ENCODE measurements at places on chromosomes 5 and 9. TPM values are rescaled to one million over a fixed set of nuclear protein-coding genes. Genes with fewer than 3 reads are reported as not detected.

Gene GRXCR2
- total RNA-seq, result not detected

Gene FBN2
- total RNA-seq, result 0.13 TPM

Gene TNFSF8
- total RNA-seq, result not detected

Gene CCDC180
- total RNA-seq, result 0.51 TPM

Gene BTNL8
- total RNA-seq, result 0.13 TPM

Gene RAB3C
- 0.38 TPM for total RNA-seq

Gene NME5
- 1.9 TPM for total RNA-seq

Gene SMIM33
- under 0.01 TPM for total RNA-seq

DNA sequence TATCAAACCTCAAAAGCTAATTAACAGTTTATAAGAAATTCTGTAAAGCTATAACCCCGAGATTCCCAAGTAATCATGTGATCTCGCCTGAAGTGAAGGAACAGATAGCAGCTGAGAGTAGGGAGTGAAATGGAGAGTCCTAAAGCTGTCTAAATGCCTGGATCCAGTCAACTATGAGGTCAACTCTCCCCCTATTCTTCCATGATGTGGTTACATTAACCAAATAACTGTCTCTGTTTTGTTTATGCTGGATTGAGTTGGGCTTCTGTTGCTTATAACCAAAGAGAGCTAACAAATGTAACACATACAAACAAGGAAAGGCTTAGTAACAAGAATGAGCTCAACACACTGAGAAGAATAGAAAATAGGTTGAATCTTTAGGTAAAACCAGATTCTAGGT lies 41.6 kb downstream of the GKAP1 start:
- no peak for DNase-seq

DNA sequence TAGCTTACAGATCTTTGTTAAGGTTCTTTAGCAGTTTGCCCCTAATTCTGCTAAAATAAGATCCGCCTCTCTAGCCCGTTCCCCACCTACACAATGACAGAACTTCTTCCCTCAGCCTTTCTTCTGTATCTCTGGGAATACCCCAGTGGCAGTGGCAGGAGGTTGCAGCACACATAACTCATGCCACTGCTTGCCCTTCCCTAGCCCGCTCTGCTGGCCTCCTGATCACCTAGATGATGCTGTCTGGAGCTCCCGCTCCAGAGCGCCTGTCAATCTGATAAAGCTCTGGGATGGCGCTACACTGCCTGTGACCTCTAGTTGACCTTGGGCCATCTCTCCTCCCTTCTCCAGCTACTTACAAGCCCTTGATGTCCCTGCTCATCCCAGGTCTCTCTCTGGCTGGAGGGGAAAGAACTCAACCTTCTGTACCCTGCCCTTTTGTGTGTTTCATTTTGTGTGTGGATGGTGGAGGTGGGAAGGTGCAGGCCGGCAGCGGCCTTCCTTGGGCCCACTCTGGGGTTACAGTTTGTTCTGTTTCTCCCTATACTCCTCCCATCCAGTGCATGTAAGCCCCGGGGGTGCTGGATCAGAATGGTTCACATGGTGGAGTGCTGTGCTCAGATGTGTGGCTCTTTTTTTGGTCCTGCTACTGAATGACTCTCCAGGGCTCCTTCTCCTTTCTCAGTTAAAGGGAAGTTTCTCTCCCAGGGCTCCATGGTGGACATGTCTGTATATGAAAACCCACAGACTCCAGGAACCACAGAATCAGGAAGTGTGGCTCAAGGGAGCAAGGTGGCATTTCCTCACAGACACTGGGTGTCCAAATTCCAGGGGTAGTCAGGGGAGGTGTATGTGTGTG lies 29.1 kb downstream of the MTX3 start:
- DNase-seq, result no peak

- DNase-seq, result peak; percentile 64
These were observed 600.4 kb downstream of the EBF1 start for GRCh38 chr5:158499075-158499891.

GRCh38 chr5:149344151-149344550 lies 1.1 kb upstream of the GRPEL2 start:
- no peak for DNase-seq

DNA sequence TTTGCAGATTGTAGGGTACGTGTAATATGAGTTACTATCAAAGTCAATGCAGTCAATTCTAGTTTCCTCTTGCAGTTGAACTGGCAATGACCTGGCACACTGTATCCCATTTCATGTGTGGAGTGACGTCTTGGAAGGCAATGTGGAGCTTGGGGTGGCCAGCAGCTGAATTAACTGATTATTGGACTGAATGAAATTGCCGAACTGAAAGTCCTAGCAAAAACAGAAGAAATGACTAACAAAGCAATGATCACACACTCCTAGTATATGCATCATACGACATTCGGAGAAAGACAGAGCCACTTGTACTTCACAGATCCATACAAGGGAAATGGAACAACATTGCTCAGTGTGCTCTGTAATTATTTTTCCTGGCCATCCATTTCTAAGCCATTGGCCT lies 259.1 kb upstream of the DAPK1 start:
- DNase-seq, result no peak

DNA sequence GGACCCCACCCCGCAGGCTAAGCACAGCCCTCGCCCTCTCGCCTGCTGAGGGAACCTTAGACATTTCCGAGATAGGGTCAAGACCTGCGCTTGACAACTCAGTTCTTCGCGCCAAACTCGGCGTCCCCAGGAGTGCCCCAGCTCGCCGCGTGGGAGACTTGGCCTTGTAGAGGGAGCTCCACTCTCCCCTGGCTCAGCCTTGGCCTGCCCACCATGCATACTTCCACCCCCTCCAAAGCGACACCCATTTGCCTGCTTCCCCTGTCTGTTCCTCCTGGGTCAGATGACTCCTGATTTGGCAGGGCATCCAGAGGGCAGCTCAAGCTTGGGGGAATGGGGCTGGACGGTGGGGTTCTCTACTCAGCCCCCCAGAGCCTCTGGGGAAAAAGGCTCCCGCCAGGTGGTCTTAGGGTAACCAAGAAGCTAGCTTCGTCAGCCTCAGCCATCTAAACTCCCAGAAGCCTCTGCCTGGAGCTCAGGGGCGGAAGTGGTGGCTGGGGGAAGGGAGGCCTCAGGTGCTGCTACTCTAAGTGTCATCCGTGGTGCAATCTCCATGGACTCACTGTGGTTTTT lies 560 bp downstream of the DOCK2 start:
- no peak for DNase-seq

- DNase-seq, result no peak
These were observed 66.1 kb downstream of the KIF24 start for GRCh38 chr9:34262971-34263370.

- DNase-seq, result no peak
These were observed 3.3 kb downstream of the NR5A1 start for GRCh38 chr9:124503713-124504529.

DNA sequence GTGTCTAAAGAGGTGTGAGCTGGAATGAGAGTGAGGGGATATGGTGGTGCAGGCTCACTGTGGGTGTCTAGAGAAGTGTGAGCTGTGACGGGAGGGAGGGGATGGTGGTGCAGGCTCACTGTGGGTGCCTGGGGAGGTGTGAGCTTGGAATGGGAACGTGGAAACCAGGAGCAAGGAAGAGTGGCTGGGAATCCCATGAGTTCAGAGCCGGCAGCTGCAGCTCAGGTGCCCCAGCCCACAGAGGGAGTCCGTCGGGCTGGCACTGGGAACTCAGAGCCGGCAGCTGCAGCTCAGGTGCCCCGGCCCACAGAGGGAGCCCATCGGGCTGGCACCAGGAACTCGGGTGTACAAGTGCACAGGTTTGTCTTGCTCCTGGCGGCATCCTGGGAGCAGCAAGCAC lies 45.6 kb downstream of the IRX2 start:
- no peak for DNase-seq

GRCh38 chr9:75001719-75002421 lies 26.2 kb downstream of the CARNMT1 start:
- DNase-seq, result peak; percentile 88

DNA sequence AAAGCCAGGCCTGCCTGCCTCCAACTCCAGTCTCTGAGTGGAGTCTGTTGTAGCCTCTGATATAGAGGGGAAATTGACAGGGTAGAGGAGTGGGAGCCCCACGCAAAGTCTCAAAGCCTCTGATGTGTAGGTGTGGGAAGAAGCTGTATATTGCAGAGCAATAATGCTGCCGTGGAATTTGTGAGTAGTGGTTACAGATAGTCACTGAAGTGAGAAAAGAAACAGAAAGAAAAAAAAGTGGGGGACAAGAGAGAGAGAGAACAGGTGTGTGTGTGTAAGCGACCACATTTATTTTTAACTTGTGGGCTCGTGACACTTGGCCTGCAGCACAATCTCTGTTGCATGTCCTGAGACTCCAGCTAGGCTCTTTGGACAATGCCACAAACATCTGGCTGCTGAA lies 227.8 kb downstream of the NSG2 start:
- DNase-seq, result no peak

- DNase-seq, result no peak
These were observed 10.6 kb downstream of the HMCN2 start for GRCh38 chr9:130276121-130276520.

All from dermis microvascular lymphatic vessel endothelial cell (primary cell).